ENCODE measurements at places on chromosomes 13 and 19.

- no peak for DNase-seq
Measured at GRCh38 chr19:18119717-18120105, 22.1 kb downstream of the MAST3 start.

- no peak for DNase-seq
Measured at GRCh38 chr19:46451352-46451751, 20.0 kb downstream of the PNMA8A start.

DNA sequence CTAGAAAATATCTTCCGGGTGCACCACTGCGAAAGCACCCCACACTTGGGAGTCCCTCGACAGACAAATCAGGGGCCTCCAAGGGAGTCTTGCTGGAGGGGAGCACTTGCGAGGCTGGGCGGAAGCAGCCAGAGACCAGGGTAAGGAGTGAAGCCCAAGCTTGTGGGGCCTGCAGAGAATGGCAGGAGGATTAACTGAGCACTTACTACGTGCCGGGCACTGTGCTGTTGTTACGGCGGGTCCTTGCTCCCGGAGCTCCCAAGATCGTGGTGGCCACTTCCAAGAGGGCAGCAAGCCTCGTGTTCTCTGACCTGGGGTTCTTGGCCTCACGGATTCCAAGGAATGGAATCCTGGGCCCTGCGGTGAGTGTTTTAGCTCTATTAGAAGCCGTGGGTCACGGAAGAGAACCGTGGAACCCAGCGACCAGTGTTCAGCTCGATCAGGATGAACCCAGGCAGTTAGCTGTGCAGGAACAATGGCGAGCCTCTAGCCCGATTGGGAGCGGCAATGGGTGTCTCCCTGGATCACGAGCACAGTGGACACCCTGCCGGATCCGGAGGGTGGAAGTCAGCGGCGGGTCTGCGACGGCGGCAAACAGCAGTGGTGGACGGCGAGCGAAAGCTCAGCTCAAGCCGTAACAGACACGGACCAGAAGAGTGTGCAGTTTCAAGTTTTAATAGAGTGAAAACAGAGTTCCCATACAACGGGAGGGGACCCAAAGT is 9.6 kb downstream of the TTYH1 start:
- no peak for DNase-seq

DNA sequence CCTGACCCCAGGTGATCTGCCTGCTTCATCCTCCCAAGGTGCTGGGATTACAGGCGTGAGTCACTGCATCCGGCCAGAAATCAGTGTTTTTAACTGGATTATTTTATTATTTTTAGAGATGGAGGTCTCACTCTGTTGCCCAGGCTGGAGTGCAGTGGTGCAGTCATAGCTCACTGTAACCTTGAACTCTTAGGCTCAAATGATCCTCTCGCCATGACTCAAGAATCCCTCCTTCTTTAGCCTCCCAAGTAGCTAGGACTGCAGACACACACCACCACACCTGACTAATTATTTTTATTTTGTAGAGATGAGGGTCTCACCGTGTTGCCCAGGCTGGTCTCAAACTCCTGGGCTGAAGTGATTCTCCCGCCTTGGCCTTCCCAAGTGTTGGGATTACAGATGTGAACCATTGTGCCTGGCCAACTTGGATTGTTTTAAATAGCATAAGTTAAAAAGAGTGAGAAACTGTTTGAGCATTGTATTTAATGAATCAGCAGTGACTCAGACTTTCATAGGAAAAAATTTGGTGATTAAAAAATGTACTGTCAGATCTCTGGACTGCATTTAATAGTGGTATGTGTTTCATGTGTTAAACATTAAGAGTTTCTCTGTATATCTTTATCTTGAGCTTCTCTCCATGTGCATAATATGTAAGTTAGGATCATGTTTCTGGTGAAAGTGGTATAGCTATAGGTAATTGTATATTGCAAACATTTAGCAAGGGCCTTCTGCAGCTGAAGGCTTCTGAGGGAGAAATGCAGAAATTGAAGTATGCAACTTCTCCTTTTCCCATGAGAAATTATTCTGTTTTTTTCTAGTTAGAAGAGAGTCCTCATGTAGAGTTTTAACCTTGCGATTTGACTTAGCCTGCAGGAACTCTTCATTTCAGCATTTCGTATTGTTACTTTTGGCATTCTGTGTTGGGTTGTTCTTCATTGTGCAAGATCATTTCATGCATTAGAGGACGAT is 121.2 kb downstream of the PCCA start:
- no peak for DNase-seq
